PC-3 (cell line): ENCODE measurements at places on chromosomes 11 and 22. TPM values are rescaled to one million over a fixed set of nuclear protein-coding genes. Genes with fewer than 3 reads are reported as not detected.

DNA sequence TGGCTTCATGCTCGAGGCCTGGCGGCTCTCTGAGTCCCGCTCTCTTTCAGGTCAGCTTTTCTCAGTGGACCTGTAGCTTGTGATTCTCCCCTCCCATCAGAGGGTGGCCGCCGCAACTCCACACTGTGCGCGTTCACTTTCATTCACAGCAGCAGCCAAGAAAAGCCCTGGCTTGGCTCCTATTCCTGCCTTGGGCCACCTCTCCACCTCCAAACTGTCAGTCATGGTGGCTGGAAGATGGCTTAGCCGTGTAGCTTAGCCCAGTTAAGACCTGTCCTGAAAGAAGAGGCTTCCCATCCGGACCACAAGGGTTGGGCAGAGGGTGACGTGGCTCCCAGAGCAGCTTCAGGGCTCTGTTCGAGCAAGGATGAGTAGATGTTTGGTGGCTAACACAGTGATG is 125.5 kb downstream of the TBC1D22A start:
- no peaks in the 10 kb centered on the region for H3K27me3 ChIP-seq
- no peak for DNase-seq
- no peaks in the 10 kb centered on the region for H3K4me1 ChIP-seq
- H3K4me3 ChIP-seq, result no peak overlapping the region

DNA sequence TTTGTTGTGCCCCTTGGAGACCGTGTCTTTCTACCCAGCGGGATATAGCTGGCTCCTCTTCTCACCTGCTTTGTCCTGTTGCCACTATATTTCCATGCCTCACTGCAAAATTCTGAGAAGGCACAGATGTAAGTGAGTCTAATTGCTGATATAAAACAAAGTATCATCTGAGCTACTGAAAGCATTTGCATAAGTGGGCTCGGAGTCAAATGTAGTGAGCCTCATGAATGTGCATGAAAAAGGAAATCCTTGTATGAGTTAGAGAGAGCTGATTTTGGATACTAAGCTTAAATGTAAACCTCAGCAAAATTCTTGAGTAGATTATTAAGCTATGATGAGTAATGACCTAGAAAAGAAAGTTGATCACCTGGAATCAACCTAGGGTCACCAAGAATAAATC is 13.9 kb downstream of the OVCH2 start:
- no peak overlapping the region for H3K27ac ChIP-seq
- no peaks in the 10 kb centered on the region for H3K36me3 ChIP-seq
- H3K4me3 ChIP-seq, result no peak overlapping the region
- no peak for DNase-seq
- H3K4me1 ChIP-seq, result no peaks in the 10 kb centered on the region

DNA sequence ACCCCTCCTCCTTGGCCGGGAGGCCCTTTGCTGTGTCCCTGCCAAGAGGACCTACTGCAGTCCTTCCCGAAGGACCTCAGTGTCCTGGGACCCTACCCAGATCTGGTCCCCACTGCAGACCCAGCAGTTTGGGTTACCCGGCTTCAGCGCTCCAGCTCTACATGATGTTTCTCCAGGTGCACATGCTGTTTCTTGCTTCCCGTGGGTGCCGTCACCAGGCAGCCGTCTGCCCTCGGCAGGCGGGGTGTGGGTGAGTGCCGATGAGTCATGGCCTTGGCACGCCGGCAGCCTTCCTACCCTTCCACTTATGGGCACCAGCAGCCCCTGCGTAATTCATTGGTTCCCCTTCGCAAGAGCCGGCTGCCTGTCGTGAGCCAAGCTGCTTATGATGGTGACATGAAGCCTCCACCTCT is 101.8 kb downstream of the BCR start:
- H3K4me1 ChIP-seq, result peaks cover 22% of the 10 kb centered on the region
- peak overlapping the region; percentile 54; the same call in 1 of the 2 replicates for H3K4me3 ChIP-seq
- peak overlapping the region; percentile 81 for H3K27ac ChIP-seq
- DNase-seq, result peak; percentile 91
- H3K27me3 ChIP-seq, result no peaks in the 10 kb centered on the region

Gene DKK3
- 0.07 and 0.35 TPM in 2 replicates for total RNA-seq

Gene BAIAP2L2
- 0.80 TPM in 1 of 2 replicates, not detected in the other for total RNA-seq

Gene KCNJ1
- not detected in 2 replicates for total RNA-seq
